ENCODE measurements at places on chromosomes 13 and 19.

GRCh38 chr13:85816413-85816812 is 17.2 kb upstream of the SLITRK6 start:
- no peak for DNase-seq

DNA sequence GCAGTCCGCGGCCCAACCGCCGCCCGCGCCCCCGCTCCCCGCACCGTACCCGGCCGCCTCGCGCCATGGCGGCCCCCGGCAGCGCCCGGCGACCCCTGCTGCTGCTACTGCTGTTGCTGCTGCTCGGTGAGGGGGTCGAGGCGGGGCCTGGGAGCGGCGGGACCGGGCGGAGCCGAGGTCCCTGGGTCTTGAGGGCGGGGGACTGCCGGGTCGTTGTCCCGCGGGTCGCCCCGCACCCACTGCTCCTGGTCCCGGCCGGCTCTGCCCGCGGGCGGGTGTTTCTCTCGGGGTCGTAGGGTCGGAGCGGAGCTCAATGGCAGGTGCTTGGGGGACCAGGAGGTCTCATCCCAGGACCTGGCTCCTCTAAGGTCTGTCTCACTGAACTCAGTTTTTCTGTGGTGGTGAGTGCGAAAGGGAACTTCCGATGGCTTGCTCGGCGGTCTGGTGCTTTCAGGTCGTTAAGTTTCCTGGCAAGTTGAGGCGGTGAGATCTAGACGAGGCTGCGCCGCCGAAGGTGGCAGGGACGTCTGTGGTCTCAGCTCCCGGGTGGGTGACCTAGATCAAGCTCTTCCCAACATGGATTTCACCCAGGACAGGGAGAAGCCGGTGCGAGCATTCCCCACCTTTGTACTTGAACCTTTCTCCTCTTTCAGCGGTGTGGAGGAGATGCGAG is 467 bp downstream of the LAMP1 start:
- no peak for DNase-seq

- no peak for DNase-seq
These were observed 955.5 kb upstream of the PCDH9 start for GRCh38 chr13:68185444-68186141.

- DNase-seq = no peak
These were observed 53.2 kb downstream of the GPALPP1 start for GRCh38 chr13:45042539-45042938.

GRCh38 chr19:47582320-47582909 is 9.5 kb upstream of the ZNF541 start:
- peak; percentile 23 for DNase-seq

GRCh38 chr13:51674276-51674675 is 90.0 kb downstream of the WDFY2 start:
- no peak for DNase-seq

GRCh38 chr19:41753936-41754529 is 1.3 kb upstream of the CEACAM6 start:
- DNase-seq = no peak

DNA sequence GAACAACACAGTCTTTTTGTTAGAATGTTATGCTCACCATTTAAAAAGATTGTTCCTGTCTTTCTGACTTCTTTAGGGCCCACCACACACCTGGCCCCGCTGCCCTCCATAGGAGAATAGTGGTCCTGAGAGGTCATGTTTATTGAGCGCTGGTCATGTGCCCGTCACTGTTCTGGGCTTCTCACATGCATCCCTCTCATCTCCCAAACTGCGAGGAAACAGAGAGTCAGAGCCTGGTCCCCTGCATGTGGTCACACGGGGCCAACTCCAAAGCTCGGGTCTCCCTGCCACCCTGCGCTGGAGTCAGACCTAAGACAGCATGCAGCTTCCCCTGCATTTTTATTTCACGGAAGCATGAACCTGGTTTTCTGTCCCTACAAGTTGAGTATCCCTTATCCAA is 70.4 kb upstream of the GPR183 start:
- no peak for DNase-seq

GRCh38 chr19:4429256-4429655 is 26.8 kb downstream of the CHAF1A start:
- DNase-seq = no peak

GRCh38 chr13:87779426-87779825 is 108.3 kb downstream of the SLITRK5 start:
- no peak for DNase-seq

DNA sequence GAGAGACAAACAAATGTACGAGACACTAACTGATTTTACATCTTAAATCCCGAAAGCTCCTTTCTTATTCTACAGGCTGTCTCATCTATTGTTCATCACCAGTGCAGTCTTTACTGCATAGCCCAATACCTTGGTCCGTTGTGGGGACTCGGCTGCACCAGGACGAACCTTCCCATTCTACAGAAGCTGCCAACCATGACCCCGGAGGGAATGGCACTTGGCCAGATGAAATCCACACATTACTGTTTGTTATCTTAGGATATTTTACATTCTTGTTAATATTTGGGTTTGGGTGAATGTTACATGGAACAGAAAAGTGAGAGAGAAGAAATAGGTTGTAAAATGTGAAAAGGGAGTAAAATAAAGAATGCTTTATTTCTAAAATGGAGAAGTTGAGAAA is 195.1 kb downstream of the RFC3 start:
- no peak for DNase-seq

- DNase-seq = no peak
These were observed at the start of gene ETV2 for GRCh38 chr19:35641515-35642151. TSS of gene ETV2 (plus strand) at chr19:35641745. CDS start at chr19:35642461, 716 bp downstream.

- DNase-seq = no peak
These were observed 80.3 kb downstream of the GJA3 start for GRCh38 chr13:20080377-20081164.

DNA sequence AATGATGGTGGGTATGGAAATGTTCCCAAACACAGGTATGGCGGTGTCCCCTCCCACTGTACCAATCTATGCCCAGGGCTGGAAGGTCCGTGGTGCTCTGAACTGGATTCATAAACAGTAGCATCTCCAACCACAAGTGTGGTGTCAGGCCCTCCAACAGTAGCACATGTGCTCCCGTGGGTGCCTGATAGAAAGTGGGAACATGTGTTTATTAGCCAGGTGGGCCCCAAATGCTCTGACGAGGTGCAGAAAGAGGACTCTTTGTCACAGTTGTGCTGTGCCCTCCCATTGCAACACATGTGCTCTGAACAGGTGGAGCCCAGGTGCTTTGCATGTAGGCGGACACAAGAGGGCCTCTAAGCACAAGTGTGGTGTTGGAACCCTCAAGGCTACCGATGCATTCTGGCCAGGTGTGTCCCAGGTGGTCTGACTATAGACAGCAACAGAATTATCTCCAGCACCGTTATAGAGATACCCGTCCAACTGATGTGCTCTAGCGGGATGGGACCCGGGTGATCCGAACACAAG is 75.4 kb upstream of the ZNF30 start:
- no peak for DNase-seq

DNA sequence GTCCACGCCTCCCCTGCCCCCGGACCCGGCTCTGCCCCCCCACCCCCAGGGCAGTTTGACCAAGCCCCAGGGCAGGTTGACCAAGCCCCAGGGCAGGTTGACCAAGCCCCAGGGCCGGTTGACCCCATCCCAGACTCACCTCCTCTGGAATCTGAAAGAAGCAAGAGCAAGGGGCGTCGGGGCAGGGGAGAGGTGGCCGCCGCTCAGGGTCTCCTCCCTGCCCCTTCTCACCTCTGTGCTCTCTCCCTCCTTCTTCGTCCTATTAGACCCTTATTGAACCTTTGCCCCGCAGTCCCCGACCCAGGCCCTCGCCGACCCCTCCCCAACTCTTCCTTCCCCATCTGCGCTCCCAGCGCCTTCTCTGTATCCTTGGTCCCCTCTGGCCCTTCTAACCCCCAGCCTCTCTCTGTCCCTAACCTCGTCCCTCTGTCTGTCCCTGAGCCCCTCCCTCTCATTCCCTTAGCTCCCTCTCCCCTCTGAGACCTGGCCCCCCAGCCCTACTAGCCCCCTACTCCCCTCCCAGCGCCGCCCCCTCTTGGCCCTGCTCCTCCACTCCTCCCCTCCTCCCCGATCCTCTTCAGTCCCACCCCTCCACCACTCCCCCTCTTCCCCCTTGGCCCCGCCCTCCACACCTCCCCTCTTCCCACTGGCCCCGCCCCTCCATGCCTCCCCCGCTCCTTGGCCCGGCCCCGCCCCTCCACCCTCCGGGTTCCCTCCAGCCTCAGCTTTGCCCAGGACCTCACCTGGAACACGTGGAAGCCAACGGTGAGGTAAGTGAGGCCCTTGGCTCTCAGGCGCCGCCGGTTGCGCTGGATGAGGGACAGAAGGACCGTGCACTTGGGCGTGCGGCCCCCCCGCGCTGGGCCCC is 7.6 kb downstream of the CAPN12 start:
- DNase-seq = no peak

DNA sequence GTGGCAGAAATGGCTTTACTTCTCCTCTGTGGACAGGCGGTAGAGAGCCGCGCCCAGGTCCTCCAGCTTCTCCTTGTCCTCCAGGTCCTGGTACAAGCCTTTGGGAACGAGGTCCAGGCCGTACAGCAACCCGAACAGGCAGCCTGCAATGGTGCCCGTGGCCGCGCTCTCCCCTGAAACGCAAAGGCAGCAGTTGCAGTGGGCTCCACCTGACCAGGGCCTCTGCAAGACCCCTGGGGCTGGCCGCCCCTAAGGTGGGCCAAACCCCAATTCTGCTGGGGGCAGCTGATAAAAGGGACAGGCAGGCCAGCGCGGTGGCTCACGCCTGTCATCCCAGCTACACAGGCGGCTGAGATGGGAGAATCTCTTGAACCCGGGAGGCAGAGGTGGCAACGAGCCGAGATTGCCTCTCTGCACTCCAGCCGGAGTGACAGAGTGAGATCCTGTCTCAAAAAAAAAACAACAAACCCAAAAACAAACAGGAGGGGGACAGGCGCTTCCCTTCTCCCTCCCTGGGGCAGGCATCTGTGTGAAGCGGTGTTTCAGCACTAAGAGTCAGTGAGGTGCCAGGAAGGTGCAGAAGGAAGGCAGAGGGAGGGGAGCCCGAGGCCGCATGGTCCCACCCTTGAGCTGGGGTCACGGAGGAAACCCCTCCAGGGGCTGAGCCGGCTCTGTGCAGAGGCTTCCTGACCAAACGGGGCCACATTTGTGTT is 30.3 kb downstream of the ADPRHL1 start:
- DNase-seq = no peak

Measured in amniotic stem cell (primary cell).